Hematopoietic multipotent progenitor cell treated with erythropoietin and hydrocortisone succinate and interleukin-3 and kit ligand, for 4 days (in vitro differentiated cells): ENCODE measurements at places on chromosomes 16 and 17.
A peak's percentile ranks its signal among the peaks of the same experiment; 100 is the strongest.

DNA sequence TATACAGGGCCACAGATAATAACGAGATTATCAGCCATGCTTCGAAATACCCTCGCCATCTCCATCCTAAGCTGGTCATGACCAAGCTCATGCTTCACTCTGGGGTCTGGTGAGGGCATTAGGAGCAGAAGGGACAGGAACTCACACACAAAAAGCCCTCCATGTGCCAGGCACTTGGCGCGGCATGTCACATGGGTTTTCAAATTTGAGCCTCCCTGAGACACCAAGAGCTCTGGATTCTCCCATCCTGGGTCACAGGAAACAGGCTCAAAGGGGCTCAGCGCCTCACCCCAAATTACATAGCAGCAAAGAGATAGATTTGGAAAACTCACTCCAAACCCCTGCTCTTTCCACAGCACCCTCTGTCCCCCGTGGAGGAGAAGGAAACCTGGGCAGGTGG lies 239.5 kb downstream of the GSG1L start:
- DNase-seq: no peak

DNA sequence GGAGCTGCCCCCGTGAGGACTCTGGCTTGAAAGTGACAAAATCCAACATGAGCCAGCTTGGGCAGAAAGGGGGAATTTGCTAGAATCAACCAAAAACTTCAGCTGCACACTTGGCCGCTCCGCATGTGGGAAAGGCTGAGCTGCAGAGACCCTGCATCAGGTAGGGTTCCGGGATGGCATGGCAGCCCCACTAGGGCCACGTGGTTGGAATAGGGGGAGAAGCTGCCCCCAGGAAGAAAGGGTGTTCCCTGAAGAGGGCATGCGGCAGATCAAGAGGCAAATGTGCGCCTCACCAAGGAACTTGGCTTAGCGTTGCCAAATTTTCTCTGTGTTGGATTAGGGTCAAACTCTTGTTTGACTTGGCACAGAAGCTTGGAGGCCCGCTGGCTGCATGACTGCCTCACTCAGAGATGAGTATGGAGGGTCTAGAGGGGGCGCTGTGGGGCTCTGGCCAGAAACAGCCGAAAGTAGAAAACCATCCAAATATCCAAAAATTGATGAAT lies 29.2 kb upstream of the WFIKKN2 start:
- DNase-seq: no peak

DNA sequence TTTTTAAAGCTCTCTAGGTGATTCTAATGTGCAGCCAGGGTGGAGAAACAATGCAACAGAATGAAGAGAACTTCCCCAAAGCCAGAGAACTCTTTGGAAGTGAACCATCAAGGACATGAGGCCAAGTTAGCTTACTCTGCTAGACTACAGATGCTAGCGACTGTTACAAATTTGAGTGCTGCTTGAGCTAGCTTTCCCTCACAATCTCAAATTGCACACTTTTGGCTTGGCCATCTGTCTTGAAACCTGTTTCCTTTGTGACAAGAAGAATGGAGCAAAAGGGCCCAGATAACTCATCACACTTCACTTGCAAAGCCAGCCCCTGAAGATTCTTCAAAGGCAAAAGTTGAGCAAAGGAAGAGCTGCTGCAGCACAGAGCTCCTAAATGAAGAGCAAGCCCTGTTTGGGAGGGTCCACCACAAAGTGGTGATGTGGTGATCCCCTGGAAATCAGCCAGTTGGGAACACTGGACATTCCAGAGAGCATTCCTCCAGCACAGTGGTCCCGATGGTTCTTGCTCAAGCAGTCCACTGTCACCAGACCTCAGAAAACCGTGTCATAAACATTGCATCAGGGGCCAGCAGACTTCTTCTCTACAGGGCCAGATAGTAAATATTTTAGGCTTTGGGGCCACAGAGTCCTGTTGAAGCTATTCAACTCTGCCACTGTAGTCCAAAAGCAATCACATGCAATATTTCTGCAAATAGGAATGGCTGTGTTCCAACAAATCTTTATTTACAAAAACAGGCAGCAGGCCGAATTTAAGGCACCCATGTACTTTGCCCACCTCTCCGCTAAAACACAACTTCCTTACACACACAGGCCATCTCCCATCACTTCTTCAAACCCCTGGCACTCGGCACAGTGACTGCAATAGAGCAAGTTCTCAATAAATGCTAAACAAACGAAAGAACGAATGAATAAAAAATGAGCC lies 21.2 kb downstream of the SLC39A11 start:
- peak; percentile 74 for DNase-seq

DNA sequence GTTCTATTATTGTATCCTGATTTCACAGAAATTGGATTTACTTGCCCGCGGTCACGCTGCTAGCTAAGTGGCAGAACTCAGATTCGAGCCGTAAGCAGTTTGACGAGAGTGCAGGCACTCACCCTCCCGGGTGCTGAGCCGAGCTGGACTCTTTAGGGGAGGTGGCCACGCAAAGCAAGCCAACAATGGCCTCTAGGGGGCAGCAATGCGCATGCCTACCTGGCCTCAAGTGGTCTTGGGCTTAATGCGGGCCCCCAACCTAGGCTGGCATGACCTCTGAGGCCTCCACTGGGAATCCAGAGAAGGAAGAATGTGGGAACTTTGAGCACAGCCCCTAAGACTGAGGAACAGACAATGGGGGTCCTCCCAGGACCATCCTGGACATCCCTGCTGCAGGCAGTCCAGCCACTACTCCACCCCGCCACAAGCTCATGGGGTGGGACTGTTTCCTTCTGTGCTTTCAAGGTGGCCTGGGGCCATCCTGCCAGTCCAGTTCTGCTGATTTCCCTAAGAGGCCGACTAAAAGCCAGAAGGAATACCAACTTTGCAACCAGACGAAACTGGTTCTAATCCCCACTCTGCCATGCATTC lies 276.5 kb downstream of the XYLT1 start:
- peak; percentile 74 for DNase-seq

DNA sequence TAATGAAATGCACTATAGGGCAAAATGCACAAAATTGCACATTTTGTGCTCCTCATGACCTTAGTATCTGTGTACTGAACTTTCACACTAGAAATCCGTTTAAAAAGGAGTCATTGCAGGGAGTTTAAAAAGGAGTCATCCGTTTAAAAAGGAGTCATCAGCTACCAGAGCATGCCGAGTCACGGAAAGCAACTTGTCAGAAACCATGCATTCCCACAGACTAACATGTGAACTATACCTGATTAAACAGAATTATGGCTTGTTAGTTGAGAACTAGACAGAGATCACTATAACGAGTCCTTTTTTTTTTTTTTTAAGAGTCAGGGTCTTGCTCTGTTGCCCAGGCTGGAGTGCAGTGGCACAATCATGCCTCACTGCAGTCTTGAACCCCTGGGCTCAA lies 35.9 kb downstream of the SLC6A4 start:
- no peak for DNase-seq

DNA sequence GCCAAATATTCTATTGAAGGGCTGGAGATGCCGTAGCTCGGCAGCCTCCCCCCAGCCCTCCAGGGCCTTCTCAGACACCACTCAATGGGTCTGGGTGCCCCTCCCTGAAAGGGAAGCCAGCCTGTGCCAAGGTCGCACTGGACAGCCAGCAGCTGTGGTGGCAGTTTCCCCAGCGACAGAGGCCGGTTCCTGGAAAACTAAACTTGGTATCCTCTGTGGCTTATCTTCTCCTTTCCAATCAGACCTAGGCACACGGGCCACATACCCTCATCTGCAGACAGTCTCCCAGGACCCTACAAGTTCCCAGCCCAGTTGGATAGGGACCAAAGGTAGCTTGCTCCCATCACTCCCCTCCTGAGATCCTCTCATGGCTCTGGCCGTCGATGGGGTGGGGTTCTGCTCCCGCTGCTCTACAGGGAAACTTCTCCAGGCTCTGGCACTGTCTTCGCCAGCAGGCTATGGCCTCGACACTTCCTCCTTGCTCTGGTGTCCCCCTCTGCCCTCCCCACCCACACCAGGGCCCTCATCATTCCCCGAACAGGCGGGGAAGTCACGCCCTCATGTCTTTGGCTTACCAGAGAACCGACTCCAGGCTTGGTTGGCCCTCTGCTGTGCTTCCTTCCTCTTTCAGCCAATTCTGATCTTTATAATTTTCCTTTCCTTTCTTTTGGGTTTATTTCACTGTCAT lies 18.3 kb upstream of the IL21R start:
- peak; percentile 85 for DNase-seq

DNA sequence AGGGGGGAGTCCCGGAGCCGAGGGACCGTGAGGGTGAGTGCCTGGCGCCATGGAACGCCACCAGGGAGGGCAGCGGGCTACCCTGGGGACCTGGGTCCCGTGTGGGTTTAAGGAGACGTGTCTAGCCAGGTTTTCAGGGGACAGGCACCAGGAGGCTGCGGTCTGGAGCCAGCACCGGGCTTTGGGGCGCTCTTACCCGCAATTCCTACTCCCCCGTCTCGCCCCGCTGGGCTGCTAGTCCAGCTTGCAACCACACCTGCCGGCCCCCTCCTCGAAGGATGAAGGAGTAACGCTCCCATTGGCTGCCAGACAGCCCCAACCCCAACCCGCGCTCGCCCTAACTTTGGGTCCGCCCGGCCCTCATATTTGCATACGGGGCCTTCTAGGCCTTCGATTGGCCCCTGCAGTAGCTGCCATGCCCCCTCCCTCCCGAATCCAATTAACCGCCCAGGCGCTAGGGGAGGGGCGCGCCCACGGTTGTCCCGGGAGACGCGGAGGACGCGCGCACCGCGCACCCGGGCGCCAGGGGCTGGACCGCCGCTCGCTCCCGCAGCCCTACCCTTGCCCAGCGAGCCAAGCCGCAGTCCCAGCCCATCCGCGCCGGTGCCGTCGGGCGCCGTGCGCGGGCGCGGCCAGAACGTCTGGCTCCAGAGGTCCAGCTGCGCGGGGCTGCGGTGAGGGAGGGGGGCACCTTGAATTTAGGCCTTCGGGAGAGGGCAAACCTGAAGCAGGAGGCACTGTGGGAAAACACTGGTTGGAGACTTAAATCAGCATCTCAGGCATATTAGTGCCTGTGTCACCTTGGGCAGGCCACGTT lies at the start of gene TTLL6:
TTLL6 (minus strand) TSS at position 456 of the 817 bp plus-strand sequence; CDS start at position 299, 157 bp downstream.
- DNase-seq: peak; percentile 95

- DNase-seq: peak; percentile 78
Measured at GRCh38 chr17:78383725-78384471, 5.4 kb downstream of the PGS1 start.

DNA sequence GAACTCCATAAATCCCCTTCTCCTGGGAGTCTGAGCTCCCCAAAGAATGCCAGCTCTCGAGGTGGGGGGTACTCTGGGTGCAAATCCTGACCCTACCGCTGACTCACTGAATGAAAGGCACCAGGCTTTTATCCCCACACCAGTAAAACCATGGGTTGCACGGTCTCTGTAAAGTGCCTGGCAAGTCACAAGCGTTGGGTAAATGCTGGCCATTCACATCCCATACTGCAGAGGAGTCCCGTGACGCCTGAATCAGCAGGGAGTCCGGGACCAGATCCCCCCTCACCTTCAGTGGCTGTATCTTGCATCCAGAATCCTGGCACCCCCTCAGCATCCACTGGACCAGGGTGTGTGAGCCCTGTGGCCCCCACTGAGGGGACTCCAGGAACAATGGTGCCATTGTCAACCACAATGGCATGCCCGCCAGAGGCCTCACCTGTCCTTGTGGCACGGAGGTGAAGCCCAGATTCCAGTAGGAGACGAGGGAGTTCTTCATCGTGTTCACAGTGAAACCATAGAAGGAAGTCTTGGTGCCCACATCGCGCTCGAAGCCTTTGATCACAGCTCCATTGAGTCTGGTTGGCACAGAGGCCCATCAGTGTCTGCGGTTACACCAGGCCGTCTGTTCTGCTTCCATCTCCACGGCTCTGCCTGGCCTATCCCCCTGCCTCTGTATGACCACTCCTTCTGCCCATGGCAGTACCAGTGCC lies 13.3 kb downstream of the ST6GALNAC2 start:
- no peak for DNase-seq

GRCh38 chr17:297758-298157 lies 54.8 kb downstream of the RPH3AL start:
- no peak for DNase-seq

- DNase-seq: no peak
Measured at GRCh38 chr16:83130039-83130438, 503.3 kb downstream of the CDH13 start.

GRCh38 chr16:9399573-9399972 lies 308.1 kb downstream of the HAPSTR1 start:
- DNase-seq: no peak

- no peak for DNase-seq
Measured at GRCh38 chr16:28604186-28604565, 5.7 kb downstream of the SULT1A1 start.

GRCh38 chr17:43648916-43649315 lies 12.8 kb downstream of the MEOX1 start:
- DNase-seq: peak; percentile 20

DNA sequence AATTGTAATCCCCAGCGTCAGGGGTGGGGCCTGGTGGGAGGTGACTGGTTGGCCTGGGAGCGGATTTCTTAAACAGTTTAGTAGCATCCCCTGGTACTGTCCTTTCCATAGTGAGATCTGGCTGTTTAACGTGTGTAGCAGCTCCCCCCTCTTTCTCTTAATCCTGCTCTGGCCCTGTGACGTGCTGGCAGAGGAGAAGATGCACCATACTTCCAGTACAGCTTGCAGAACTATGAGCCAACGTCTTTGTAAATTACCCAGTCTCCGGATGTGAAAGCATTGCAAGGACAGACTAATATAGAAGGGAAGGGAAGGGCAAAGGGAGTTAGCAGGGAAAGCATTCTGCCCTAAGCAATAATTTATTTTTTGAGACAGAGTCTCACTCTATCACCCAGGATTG lies 83.9 kb downstream of the RMI2 start:
- no peak for DNase-seq

GRCh38 chr17:14098246-14098645 lies 28.9 kb downstream of the COX10 start:
- DNase-seq: peak; percentile 26

DNA sequence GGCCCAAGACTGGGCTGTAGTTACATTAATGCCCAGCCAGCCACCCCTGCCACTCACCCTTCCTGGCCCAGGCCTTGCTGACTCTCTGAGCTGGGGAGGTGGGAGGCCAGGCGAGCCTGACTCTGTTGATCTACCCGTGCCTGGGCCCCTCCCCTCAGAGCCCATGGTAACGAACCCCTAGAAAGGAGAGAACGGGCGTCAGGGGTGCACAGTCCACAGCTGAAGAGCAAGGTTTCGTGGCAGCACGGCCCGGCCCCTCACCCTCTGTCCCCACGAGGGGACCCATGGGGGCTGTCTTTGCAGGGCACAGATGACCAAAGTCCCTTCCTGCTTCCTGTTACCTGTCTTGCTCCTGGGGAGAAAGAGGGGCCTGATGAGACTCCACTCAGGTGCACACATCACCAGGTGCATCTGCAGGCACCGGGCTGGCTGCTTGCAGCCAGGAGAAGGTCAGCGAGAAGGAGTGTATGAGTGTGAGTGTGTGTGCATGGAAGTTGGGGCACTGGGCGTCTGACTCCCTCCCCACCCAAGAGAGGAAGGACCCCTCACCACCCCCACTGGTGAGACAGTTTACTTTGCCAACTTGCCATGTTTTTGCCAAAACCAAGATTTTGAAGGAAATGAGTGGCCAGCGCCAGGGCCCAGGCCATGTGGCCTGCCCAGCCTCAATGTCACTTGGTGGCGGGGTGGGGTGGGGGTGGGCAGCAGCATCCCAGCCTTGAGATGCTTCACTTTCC lies 359.1 kb downstream of the SEC14L1 start:
- no peak for DNase-seq
